ENCODE measurements at places on chromosomes 7 and 10. TPM values are rescaled to one million over a fixed set of nuclear protein-coding genes. Genes with fewer than 3 reads are reported as not detected.

FXYD4 gene
- not detected for total RNA-seq

GIMAP5 gene
- not detected for total RNA-seq

GCC1 gene
- total RNA-seq = 15.2 TPM

MSS51 gene
- 0.26 TPM for total RNA-seq

HOXA2 gene
- total RNA-seq = 0.97 TPM

PSD gene
- 0.55 TPM for total RNA-seq

PTN gene
- total RNA-seq = not detected

CALD1 gene
- total RNA-seq = 138 TPM

CREB5 gene
- total RNA-seq = 5.3 TPM

NANOS1 gene
- total RNA-seq = 3.9 TPM
